ENCODE measurements at places on chromosomes 3 and 15.

DNA sequence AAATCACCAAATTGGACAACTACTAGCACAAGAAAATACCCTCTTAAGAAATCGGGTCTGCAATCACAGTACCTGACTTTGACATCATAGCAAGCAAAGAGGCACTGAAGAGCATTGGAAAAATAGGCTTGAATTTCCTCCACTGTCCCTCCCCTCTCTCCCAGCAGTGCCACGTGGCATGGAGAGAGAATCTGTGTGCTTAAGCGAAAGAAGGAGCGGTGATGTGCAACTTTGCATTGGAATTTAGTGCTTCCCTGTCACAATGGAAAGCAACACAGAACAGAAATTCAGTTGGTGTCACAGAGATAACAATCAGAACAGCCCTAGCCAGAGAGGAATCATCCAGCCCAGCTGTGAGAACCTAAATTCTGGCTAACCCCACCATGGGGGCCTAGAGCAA lies 207.5 kb upstream of the SLITRK3 start:
- no peak for DNase-seq

DNA sequence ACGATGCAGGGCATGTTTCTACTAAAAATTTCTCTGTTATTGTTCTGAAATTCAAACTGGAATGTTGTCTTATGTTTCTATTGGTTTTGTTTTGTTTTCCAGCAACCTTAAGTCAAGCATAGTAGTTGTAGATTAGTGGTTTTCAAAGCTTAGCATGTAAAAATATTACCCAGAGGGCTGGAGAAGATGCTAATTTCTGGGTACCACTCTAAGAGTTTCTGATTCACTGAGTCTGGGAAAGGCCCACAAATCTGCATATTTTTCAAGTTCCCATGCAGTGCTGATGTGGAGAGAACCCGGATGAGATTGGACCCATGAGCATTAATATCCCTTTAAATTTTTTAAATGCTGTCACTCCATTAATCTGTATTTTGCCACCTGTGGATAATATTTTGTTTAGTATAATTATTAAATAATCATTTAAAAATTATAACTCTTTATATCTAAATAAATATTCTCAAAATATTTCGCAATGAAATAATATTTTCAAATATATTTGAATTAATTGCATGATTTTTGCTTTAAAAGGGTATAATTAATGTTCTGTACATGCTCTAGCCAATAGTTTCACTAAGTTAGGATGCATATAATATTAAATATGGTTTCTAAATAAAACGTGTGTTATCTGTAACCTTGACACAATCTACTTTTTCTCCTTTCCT lies 1274.7 kb upstream of the CADM2 start:
- no peak for DNase-seq

- DNase-seq = no peak
Observed at GRCh38 chr15:31280831-31281216, 45.8 kb upstream of the KLF13 start.

- DNase-seq = no peak
Observed at GRCh38 chr3:50221411-50222168, 14.4 kb upstream of the GNAI2 start.

- no peak for DNase-seq
Observed at GRCh38 chr15:73737535-73737934, 15.6 kb downstream of the INSYN1 start.

DNA sequence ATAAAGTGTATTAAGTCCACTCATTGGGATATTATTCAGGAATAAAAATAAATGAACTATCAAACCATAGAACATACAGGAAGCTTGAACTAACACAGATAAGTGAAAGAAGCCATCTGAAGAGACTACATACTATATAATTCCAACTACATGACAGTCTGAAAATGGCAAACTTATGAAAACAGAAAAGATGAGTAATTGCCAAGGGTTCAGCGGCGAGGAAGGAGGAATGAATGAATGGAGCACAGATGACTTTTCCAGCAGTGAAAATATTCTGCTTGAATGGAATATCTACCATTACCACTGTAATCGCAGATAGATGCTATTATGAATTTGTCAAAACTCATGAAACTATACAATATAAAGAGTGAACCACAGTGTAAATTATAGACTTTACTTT lies 79.7 kb downstream of the PEAK1 start:
- DNase-seq = no peak

GRCh38 chr15:55108858-55109518 lies 87.8 kb downstream of the RSL24D1 start:
- peak; percentile 40 for DNase-seq

DNA sequence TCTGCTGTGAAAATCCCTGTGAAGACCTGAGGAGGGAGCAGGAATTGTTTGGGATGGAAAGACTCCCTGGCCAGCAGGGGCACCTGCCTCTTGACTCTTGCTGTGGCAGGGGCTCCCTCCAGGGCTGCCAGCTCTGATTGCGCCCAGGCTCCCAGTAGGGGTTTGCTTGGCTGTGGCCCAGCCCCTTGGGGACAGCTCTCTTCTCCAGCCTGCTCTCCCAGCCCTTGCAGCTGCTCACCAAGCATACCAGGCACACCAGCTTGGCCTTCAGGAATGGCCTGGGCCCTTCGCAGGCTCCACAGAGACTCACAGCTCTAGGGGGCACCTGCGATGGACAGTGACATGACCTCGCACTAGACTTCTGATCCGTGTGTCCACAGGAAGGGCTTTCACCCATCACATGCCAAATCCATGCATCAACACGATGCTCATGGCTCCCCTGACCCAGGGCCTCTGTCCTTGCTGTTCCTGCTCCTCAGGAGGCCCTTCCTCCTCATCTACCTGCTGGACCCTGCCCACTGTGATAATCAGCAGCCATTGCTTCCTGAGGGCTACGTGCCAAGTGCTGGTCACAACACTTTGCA lies 61.8 kb downstream of the SCN5A start:
- no peak for DNase-seq

Measured in stimulated activated CD4-positive, alpha-beta T cell treated with anti-CD3 and anti-CD28 coated beads, Interleukin-15, amount 100 ng/mL, for 48 hours (primary cell).